ENCODE measurements at places on chromosomes 6 and 20. TPM values are rescaled to one million over a fixed set of nuclear protein-coding genes. Genes with fewer than 3 reads are reported as not detected.

DNA sequence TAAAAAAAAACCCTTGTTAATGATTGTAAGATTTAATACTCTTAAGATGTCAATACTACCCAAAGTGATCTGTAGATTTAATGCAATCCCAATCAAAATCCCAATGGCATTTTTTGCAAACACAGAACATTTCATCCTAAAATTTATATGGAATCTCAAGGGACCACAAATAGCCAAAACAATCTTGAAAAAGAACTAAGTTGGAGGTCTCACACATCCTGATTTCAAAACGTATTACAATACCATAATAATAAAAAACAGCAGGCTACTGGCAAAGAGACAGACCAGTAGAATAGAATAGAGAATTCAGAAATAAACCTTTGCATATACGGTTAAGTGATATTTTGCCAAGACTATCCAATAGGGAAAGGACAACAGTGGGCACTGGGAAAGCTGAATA lies 331.9 kb upstream of the JARID2 start:
- H3K27ac ChIP-seq = no peak overlapping the region
- no peak for DNase-seq
- H3K4me3 ChIP-seq = no peak overlapping the region

- H3K4me3 ChIP-seq = no peak overlapping the region
- no peaks in the 10 kb centered on the region for H3K27me3 ChIP-seq
- H3K27ac ChIP-seq = no peak overlapping the region
- DNase-seq = no peak
- H3K36me3 ChIP-seq = no peaks in the 10 kb centered on the region
These were observed 90.7 kb downstream of the PRL start for GRCh38 chr6:22206106-22206505.

DNA sequence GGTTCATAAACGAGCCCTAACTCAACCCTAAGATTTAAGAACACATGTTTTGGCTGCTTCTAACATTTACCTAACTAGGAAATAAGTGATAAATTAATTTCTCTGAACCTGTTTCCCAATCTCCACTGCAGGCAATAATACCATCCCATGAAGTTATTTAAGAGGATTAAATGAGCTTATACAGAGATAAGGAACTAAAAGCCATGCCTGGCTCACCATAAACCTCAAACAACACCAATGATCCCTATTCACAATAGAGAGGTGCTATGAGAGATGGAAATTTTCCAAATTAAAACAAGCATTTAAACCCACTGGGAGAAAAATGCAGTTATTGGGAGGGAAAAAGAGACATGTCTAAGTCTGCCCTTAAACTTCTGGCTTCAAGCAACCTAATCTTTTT lies 33.9 kb upstream of the KLHL31 start:
- no peak for DNase-seq
- H3K27ac ChIP-seq = no peak overlapping the region
- H3K4me1 ChIP-seq = no peaks in the 10 kb centered on the region

GRCh38 chr6:170179616-170180324 lies 111.1 kb downstream of the DLL1 start:
- no peak for DNase-seq
- H3K36me3 ChIP-seq = no peaks in the 10 kb centered on the region
- no peak overlapping the region for H3K4me3 ChIP-seq
- no peaks in the 10 kb centered on the region for H3K27me3 ChIP-seq
- no peaks in the 10 kb centered on the region for H3K4me1 ChIP-seq

DNA sequence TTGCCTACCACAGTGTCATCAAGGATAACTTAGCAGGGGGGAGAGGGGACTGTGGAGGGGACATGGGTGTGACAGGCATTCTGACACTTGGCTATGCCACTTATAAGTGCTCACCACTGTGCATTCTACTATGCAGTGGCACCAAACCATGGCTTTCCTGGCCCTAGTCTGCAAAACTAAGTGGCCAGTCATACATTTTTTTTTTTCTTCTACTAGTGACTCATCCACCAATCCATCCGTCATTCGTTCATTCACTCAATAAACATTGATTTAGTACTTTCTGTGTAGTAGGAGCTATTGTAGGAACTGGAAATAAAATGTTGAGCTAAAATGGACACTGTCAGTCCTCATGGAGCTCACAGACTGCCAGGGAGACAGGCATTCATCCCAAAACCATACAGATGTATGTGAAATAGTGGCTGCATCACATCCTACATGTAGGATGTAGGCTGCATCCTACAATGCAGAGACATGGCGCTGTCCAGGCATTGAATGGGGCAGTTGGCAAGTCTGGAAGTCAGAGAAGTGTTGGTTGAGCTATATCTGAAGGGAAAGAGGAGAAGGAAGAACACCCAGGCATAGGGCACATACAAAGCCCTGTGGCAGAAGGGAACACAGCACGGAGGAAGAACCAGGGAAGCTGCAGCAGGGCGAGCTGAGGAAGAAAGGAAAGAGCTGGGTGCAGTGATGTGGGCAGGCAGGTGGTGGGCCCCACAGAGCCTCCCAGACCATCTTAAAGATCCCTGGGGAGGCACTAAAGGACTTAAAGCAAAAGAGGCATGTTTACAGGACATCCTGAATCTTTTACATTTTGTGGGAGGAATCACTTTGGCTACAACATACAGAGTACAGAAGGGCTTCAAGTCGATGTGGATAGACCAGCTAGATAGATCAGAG lies 224.4 kb downstream of the UST start:
- H3K27ac ChIP-seq = no peak overlapping the region
- no peak overlapping the region for H3K4me3 ChIP-seq
- DNase-seq = peak; percentile 33

- no peak overlapping the region for H3K27ac ChIP-seq
- H3K4me3 ChIP-seq = no peak overlapping the region
- no peaks in the 10 kb centered on the region for H3K4me1 ChIP-seq
- no peaks in the 10 kb centered on the region for H3K27me3 ChIP-seq
These were observed 368.5 kb downstream of the TBC1D32 start for GRCh38 chr6:120965814-120966213.

GRCh38 chr6:88910922-88911778 lies 52.3 kb downstream of the RNGTT start:
- H3K36me3 ChIP-seq = peaks cover 3% of the 10 kb centered on the region
- H3K27me3 ChIP-seq = no peaks in the 10 kb centered on the region
- H3K4me3 ChIP-seq = no peak overlapping the region
- H3K27ac ChIP-seq = no peak overlapping the region
- peaks cover 23% of the 10 kb centered on the region for H3K4me1 ChIP-seq
- peak; percentile 51 for DNase-seq

- no peak for DNase-seq
- peaks cover 9% of the 10 kb centered on the region for H3K27me3 ChIP-seq
- no peak overlapping the region for H3K4me3 ChIP-seq
- H3K27ac ChIP-seq = no peak overlapping the region
- no peaks in the 10 kb centered on the region for H3K36me3 ChIP-seq
These were observed 65.4 kb upstream of the NNAT start for GRCh38 chr20:37455659-37456058.

DNA sequence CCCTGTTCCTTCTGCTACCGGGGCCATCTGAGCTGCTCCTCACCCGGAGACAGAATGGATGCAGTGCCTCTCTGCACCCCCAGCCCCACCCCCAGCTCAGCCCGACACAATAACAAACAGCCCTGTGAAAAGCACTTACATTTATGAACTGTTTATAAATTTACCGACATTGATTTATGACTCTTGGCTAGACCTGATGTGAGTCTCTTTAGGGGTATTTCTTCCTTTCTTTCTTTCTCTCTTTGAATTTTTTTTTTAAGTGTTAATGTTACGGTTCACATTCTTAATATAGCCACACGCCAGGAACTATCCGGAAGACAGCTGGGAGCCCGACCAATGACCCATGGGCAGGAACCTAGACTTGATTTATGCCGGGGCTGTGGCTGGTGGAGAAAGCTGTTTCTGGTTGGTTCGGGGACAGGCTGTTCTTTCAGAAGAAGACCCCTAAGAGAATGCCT lies 266.3 kb downstream of the CDC5L start:
- H3K4me1 ChIP-seq = peaks cover 53% of the 10 kb centered on the region
- DNase-seq = no peak
- H3K36me3 ChIP-seq = no peaks in the 10 kb centered on the region

DNA sequence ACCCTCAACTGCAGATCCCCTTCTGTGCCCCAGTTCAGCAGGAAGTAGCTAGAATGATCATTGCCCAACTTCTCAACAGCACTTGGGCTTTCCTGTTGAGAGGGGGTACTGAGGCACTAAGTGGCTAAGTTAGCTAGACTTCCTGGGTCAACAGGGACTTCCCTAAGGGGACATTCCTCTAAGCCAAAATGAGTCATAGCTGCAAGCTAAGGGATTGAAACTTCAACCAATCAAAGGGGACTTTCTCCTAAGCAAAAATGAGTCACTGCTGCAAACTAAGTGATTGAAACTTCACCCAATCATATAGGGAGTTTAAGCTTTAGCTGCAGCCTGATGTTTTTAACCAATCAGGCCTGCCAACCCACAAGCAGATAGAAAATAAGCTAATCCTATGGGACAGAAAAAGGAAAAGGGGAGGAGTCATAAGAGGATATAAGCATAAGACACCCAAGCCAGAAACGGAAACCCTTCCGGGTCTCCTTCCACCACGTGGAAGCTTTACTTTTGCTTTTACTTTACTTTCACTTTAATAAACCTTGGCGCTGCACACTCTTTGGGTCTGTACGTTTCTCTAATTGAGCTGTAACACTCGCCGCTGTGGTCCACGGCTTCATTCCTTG lies 659.0 kb upstream of the HS3ST5 start:
- DNase-seq = no peak
- H3K4me3 ChIP-seq = no peak overlapping the region
- H3K36me3 ChIP-seq = no peaks in the 10 kb centered on the region

GRCh38 chr6:150541576-150541975 lies 58.1 kb upstream of the PLEKHG1 start:
- H3K27ac ChIP-seq = no peak overlapping the region
- no peak overlapping the region for H3K4me3 ChIP-seq
- H3K4me1 ChIP-seq = no peaks in the 10 kb centered on the region
- no peaks in the 10 kb centered on the region for H3K36me3 ChIP-seq

- H3K4me1 ChIP-seq = peaks cover 23% of the 10 kb centered on the region
- no peak overlapping the region for H3K27ac ChIP-seq
- H3K27me3 ChIP-seq = no peaks in the 10 kb centered on the region
- no peak overlapping the region for H3K4me3 ChIP-seq
- H3K36me3 ChIP-seq = no peaks in the 10 kb centered on the region
- DNase-seq = no peak
These were observed 475.2 kb upstream of the MARCKS start for GRCh38 chr6:113381959-113382358.

DNA sequence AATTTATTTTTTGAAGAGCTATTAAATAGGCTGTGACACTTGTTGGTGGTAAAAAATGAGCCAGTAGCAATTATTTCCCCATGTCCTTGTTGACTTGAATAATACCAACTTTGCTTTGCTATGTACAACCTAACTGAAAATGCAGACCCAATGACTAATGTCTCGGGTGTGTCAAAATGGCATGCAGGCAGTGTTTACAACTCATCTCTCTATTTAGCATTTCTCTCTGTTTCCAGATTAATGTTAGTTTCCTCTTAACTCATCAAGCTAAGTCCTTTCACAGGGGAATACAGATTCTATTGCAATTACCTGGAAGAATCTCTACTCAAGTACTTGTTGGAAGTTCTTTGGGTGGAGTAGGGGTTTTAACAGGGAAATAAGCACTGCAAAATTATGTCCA lies 504.4 kb downstream of the BCKDHB start:
- peaks cover 3% of the 10 kb centered on the region for H3K36me3 ChIP-seq
- no peak overlapping the region for H3K4me3 ChIP-seq
- peak overlapping the region; percentile 87 for H3K27ac ChIP-seq

DNA sequence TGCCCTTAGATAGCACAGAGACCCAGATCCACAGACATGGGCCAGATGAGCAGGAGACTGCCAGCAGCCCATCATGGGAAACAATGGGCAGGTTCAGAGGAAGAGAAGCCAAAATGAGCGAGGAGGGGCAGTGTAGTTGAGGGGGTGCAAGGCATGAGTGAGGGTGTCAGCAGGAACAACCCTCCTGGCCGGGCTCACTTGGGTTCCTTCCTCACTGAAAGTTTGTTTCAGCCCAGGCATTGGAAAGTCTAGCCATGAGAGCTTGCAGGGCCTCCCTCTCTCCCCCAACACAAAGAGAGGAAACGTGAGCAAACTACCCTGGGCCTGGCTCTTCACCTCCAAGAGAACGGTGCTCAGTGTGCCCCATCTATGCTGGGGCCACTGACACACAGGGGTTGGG lies 48.0 kb downstream of the CDH26 start:
- no peaks in the 10 kb centered on the region for H3K36me3 ChIP-seq
- H3K27ac ChIP-seq = no peak overlapping the region
- H3K4me3 ChIP-seq = no peak overlapping the region
- H3K27me3 ChIP-seq = 0 out of 2 replicates have a peak, but pooled peaks cover 3% of the 10 kb centered on the region

- H3K27ac ChIP-seq = no peak overlapping the region
- no peaks in the 10 kb centered on the region for H3K36me3 ChIP-seq
- DNase-seq = no peak
- H3K27me3 ChIP-seq = no peaks in the 10 kb centered on the region
These were observed 84.1 kb downstream of the BTBD9 start for GRCh38 chr6:38555606-38556005.

DNA sequence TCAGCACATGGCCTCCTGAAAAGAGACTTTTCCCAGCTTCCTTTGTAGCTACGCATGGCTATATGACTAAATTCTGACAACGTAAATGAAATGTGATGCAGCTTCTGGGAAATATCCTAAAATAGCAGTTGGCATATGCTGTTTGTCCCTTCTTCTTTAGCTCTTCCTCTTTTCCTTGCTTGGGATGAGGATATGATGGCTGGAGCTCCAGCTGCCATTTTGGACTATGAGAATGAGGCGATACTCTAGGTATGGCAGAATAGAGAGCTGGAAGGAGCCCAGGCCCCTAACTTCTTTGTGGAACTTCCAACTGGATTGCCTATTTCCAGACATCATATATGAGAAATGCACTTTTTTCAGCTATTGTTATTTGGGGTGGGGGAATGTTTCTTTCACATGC lies 5.3 kb upstream of the ZFP64 start:
- H3K36me3 ChIP-seq = no peaks in the 10 kb centered on the region
- peaks cover 7% of the 10 kb centered on the region for H3K4me1 ChIP-seq
- no peak overlapping the region for H3K27ac ChIP-seq
- H3K4me3 ChIP-seq = no peak overlapping the region
- no peak for DNase-seq
- H3K27me3 ChIP-seq = no peaks in the 10 kb centered on the region

DNA sequence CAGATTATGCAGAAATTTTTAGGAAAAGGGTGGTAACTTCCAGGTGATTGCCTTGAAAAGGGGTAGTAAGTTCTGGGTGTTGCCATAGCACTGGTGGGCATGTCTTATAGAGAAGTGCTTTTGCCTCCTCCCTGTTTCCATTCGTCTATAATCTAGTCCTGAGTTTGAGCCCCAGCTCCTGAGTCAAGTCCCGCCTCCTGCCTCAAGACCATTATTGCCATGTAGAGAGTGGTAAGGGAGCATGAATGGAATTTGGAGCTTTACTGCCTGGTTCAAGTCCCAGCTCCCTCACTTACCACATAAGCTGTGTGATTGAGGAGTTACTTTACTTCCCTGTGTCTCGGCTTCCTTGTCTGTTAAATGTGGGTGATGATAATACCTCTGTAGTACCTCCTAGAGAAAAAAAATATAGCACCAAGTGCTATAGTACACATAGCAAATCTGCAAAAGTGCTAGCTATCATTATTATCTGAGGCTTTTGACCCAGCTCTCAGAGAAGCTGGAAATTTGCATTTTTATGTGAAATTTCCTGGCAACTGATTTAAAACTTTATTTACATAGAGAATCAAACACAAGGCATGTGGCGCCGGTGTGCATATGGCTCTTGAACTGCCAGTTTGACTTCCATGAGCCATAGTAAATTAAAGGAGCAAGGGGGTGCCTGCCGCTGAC lies 36.0 kb downstream of the TGM6 start:
- DNase-seq = no peak
- no peak overlapping the region for H3K4me3 ChIP-seq
- peaks cover 17% of the 10 kb centered on the region for H3K27me3 ChIP-seq
- H3K36me3 ChIP-seq = no peaks in the 10 kb centered on the region

The MYB gene
- total RNA-seq = 0.16 TPM

The PRSS35 gene
- 1.1 TPM for total RNA-seq

The ZBTB46 gene
- 3.8 TPM for total RNA-seq

The MLN gene
- total RNA-seq = not detected

The CAGE1 gene
- 0.08 TPM for total RNA-seq

The RIPPLY2 gene
- not detected for total RNA-seq

Data from SJSA1 (cell line).